ENCODE measurements at places on chromosomes 16 and 17.

GRCh38 chr17:7323731-7324437, 5.3 kb downstream of the NEURL4 start:
- no peak for DNase-seq

DNA sequence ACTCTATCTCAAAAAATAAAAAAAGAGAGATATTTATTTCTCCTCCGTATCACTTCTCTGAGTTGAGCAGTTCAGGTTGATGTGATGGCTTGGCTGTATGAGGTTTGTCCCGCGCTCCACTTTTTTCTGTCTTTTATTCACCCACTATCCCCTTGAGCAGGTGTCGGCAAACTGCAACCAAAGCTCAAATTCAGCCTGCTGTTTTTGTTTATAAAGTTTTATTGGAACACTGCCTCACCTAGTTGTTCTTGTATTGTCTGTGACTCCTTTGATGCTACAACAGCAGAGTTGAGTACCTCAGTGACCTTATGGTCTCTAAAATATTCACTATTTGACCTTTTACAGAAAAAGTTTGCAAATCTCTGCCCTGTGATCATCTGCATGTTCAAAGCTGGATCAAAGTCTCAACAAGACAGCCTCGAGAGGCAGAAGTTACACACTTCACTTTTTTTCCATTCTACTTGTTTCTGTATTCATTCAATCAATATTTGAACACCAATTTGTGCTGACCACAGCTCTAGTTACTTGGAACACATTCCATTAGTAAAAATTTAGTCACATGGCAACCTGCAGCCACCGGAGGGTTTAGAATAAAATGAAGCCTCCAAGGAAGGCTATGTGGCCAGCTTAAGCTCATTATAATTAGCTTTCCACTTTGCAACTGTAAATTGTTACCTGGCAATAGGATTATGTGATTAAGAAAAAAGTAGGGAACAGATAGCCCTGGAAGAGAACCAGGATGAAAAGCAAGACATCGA, 945.8 kb downstream of the KCNJ2 start:
- DNase-seq, result no peak

DNA sequence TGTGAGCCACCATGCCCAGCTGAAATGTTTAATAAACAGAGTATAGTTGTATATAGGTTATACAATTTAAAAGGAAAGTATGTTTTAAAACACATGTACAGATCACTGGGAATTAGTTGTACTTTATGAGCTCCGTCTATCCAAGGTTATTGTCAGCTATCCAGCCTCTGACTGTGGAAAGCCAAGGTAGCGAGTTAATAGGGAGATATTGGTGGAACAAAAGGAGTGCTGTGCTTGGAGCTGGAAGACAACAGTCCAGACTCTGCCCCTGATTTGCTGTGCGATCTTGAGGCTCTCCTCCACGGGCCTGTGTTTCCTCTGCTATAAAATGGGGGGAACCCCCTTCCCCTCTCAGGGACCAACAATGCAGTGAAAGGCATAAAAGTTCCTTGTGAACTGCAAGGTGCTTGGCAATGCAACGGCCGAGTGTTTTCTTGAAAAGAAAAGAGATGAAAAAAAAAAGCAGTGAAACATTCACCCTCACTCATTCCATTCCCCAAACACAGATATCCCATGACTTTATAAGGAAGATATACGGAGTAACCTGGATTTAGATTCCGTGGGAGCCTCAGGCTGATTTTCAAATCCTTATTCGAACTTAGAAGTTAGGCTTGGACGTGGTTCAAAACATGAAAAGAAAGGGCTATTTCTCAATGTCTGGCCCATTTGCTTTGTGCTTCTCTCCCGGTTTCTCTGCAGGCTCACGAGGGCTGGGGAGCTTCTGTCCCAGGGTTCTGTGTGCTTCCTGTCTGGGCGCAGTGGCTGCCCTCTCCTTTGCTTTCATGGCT, 34.1 kb downstream of the CUEDC1 start:
- no peak for DNase-seq

DNA sequence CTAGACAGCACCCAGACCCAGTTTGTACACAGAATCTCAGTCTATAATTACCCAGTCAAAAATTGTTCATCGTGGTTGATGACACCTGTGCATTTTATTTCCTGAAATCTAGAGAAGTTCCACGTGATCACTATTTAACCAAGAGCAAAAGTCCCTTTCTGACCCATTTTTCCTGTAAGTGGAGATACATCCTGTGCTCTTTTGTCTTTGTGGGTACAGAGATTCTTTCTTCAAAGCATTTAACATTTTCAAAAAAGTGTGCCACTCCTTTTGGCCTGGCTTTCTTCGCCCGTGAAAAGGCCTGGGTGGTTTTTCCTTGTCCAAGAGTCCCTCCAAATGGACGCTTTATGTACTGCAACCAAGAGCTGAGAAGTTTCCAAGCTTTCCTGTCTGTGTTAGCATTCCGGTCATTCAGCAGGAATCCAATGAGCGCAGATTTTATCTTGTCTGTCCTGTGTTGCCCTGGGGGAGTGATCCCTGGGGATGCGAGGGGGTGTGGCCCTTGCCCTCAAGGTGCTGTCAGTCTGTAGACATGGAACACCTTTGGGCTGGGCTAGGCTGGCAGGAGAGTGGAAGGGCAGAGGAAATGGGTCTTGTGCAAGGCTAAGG, 161.1 kb upstream of the CACNG5 start:
- DNase-seq, result peak; percentile 77

DNA sequence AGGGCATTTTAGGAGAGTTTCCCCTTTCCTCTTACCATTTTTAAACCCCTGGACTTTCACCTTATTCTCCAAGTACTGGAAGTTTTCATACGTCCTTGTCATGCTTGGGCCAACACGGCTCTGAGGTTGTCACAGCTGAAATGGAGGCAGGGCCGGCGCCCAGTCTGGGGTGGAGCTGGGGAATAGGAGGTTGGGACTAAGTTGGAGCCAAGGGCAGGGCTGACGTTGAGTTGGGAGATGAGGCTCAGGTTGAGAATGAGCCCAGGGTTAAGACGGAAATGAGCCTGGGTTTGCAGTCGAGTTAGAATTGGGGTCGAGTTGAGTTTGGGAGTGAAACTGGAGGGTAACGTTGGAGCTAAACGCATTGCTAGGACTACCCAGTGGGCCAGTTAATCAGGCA, 1.3 kb downstream of the CLEC10A start:
- DNase-seq, result no peak

GRCh38 chr17:1304962-1305563, 25.6 kb downstream of the TRARG1 start:
- no peak for DNase-seq

DNA sequence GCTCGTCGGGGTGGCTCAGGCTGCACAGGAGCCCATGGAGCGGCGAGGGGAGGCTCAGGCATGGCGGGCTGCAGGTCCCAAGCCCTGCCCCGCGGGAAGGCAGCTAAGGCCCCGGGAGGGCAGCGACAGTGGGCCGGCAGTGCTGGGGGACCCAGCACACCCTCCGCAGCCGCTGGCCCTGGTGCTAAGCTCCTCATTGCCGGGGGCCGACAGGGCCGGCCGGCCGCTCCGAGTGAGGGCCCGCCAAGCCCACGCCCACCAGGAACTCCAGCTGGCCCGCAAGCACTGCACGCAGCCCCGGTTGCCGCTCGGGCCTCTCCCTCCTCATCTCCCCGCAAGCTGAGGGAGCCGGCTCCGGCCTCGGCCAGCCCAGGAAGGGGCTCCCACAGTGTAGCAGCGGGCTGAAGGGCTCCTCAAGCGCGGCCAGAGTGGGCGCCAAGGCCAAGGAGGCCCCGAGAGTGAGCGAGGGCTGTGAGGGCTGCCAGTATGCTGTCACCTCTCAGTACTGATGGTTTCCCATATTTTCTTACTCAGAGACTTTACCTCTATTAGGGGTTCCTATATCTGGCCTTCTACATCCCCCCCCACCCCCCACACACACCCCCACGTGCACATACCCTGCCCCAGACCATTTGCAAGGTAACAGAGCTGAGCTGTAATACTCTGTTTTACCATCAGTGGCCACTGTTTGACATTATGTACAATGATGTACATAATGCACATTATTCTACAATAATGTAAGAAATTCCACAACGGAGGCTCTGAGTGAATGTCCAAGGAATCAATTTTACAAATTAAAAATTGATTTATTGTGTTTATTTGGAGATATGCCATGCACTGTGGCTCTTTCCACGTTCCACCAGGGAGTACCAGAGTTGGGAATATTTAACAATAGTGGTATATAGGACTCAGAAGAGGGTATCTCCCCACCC, 3.7 kb upstream of the VAT1L start:
- DNase-seq, result no peak

GRCh38 chr16:12425134-12425941, 378.3 kb downstream of the CPPED1 start:
- no peak for DNase-seq

- DNase-seq, result no peak
Measured at GRCh38 chr17:66775881-66776400, 59.0 kb upstream of the CACNG5 start.

GRCh38 chr17:21463204-21463661, 87.1 kb downstream of the KCNJ12 start:
- no peak for DNase-seq

DNA sequence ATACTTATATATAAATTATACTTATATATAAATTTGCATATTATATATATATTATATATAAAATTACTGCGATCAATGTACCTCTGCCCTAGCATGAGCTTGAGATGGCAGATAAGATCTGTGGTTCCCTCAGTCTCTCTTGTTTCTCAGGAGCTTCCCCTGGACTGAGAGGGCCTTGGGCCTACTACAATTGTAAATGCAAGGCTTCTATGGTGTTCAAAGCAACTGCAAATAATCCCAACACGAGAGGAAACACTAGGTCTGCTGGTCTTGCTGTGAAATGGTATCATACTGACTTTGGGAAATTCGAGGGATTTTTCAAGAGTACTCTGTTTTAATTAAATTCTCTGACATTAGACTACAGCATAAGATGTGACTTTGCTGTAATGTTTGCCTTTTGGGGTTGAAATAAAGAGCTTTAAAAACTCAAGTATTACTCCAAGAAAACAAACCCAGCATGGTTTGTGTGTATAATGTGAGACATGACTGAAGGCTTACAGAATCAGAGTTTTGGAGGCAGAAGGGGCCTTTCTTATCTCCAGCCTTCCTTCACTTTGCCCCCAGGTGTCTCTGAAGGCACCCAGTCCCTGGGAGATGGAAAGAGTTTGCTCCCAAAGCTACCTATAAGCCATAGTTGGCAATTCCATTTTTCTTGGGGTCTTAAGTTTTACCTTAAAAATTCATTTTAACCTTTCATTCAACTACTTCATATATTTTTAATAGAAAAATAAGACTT, 24.2 kb downstream of the ACSM1 start:
- DNase-seq, result no peak

DNA sequence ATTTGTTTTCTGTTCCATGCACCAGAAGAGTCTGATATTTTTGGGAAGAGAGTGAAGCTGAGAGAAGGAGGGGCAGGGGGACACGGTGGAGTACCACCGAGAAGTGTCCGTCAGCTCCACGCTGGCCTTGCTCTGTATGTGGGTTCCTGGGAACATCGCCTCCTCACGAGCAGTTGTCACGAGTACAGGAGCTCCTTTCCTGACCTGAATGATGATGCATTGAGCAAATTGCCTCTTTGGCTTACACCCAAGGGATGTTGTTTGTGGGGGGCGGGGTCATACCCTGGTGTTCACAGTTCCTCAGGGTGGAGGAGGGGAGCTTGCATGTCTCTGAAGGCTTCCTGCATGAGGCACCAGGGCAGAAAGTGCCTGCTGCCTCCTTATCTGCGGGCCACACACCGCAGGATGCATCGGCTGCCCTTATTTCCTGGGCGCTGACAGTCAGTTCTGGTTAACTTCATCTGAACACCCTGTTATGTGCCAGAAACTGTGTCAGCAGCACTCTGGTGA, 36.2 kb downstream of the RGS9 start:
- no peak for DNase-seq

DNA sequence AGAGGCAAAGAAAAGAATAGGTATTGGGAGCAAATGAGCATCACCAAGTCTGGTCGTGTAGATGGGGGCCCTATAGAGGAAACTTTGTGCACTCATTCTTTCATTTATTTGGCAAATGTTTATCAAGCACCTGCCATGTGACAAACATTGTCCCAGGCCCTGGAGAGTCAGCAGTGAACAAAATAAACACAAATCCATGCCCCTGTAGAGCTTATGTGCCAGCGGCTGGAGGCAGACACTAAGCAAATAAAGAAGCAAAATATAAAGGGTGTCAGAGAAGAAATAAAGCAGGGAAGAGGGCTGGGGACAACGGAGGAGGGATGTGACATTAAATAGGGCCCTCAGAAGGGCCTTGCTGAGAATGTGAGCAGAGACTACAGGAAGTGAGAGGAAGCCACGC, 45.5 kb downstream of the KATNIP start:
- no peak for DNase-seq

- no peak for DNase-seq
Measured at GRCh38 chr16:82700541-82701235, 73.9 kb downstream of the CDH13 start.

GRCh38 chr17:65227637-65228036, 90.5 kb downstream of the RGS9 start:
- no peak for DNase-seq

DNA sequence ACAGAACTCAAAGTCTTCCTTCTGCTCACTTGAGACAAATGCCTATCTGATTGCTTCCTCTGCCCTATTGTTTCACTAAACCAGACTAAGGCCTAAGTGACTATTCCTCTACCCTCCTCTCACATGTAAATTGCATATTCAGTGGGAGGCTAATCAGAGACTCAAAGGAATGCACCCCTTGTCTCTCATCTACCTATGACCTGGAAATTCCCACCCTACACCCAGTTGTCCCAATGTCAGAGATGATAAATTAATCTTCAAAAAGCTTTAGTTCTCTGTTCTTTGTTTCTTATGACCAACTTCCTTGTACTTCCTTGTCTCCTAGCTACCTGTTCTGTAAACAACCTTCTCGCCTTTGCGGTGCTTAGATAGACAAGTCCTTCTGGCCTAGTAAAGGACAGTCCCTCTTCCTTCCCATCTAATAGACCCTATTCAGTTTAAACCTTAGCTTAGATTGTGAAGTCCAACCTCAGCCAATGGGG, 76.0 kb downstream of the EMP2 start:
- no peak for DNase-seq

DNA sequence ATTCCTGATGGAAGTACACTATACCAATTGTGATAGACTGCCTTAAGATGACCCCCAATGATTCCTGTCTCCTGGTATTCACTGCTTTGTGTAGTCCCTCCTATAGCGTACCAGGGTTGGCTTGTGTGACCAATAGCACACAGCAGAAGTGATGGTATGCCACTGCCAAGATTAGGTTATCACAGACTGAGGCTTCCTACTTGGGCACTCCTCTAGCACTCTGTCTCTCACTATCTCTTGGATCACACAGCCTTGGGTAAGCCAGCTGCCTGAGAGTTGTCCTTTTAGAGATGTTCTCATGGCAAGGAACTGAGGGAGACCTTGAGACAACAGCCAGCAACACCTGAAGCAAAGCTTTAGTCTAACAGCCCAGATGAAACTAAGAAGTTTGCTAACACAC, 12.7 kb upstream of the AMFR start:
- DNase-seq, result no peak
